ENCODE measurements at places on chromosomes 5 and 9.

DNA sequence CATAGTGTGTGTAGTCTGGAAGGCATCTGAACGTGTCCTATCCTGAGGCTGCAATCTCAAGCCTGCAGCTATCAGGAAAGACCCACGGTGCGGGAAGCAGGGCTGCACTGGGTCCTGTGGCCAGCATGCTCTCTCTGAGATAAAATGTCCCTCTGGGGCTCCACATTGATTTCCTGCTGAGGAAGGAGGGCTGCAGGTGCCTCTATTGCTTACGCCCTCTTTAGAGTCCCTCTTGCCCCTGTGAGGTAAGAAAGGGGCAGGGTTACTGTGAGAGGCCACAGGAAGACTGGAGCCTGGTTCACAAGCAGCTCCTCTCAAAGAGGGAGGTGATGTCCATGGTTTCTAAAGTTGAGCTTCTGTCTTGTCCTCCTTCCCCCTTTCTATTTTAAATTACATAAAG, 299.9 kb upstream of the RFX3 start:
- no peak for DNase-seq

DNA sequence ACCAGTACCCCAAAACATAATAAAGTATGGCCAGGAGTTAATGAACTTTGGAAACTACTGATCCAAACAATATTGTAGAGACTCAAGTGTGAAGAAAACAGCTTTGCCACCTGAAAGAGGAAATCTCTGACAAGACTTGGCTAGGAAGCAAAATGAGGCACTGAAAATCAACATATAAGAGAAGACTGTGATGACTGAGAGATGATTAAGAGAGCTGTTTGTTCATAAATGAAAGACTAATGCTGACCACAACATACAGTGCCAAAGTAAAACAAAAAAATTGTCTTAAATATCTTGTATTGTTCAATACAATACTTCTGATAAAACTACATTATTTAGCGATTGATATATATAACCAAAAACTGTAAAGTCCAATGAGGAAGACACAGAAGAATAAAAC, 7.2 kb downstream of the RC3H2 start:
- no peak for DNase-seq

GRCh38 chr5:6704361-6704851, 8.8 kb upstream of the TENT4A start:
- peak; percentile 78 for DNase-seq

- peak; percentile 77 for DNase-seq
Observed at GRCh38 chr5:40904205-40904993, 4.9 kb upstream of the C7 start.

- no peak for DNase-seq
Observed at GRCh38 chr5:178282391-178282790, 49.8 kb upstream of the PHYKPL start.

- no peak for DNase-seq
Observed at GRCh38 chr5:52754051-52754450, 33.7 kb upstream of the ITGA1 start.

GRCh38 chr5:34740389-34740806, 84.3 kb downstream of the RAI14 start:
- no peak for DNase-seq

GRCh38 chr9:116209414-116210116, 56.0 kb downstream of the PAPPA start:
- no peak for DNase-seq

- DNase-seq, result peak; percentile 59
Observed at GRCh38 chr5:41707853-41708603, 162.2 kb downstream of the OXCT1 start.

GRCh38 chr9:93496285-93496684, 42.9 kb upstream of the FAM120AOS start:
- DNase-seq, result no peak

DNA sequence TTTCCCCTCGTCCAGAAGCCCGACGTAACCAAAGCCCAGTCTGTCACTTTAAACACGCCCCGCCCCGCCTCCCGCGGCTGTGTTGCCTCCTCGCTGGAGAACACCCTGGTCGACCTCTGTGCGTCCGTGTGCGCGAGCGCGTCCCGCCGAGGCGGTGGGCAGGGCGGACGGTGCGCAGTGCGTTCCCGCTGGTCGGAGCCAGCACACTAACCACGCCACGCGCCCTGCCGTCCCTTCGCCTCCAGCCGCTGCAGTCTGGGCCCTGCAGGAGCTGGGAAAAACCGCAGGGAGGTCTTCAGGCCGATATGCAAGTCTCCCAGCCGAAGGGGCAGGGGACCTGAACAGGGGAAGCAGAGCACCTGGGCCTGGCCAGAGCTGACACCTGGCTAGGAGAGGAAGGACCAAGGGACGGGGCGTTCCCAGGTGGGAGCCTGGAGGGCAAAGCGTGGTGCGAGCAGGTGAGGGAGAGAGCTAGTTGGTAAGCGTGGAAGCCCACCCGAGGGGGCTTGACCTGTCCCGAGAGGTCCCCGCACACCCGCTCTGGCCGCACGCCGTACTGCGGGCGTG, 1.3 kb upstream of the PHPT1 start:
- peak; percentile 84 for DNase-seq

GRCh38 chr5:101590384-101590783, 687.3 kb upstream of the ST8SIA4 start:
- DNase-seq, result no peak

- no peak for DNase-seq
Observed at GRCh38 chr9:122215663-122216062, 13.1 kb downstream of the LHX6 start.

GRCh38 chr5:74281166-74281565, 359.4 kb downstream of the ENC1 start:
- no peak for DNase-seq

DNA sequence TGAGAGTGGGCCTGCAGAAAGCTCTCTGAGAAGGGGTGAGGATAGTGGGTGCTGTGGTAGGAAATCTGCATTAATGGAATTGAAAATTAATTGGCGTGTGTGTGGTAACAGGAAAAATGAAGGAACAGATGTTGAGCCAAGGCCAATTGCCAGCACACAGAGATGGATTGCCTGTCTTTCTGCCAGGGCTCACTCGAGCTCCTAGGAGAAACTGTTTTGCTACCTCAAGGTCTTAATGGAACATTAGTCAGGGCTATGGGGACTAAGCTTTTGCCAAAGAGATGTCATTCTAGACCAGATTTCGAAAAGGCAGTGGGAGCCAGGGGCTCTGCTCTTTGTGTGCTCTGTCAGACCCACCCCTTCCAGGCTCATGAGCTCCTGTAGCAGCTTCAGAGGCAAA, 124.0 kb upstream of the EFNA5 start:
- peak; percentile 57 for DNase-seq

- DNase-seq, result no peak
Observed at GRCh38 chr9:89690334-89690912, 85.6 kb downstream of the GADD45G start.

- DNase-seq, result peak; percentile 26
Observed at GRCh38 chr9:123523001-123523400, 167.0 kb downstream of the CRB2 start.

- DNase-seq, result no peak
Observed at GRCh38 chr9:33354651-33355211, 47.6 kb downstream of the AQP7 start.

DNA sequence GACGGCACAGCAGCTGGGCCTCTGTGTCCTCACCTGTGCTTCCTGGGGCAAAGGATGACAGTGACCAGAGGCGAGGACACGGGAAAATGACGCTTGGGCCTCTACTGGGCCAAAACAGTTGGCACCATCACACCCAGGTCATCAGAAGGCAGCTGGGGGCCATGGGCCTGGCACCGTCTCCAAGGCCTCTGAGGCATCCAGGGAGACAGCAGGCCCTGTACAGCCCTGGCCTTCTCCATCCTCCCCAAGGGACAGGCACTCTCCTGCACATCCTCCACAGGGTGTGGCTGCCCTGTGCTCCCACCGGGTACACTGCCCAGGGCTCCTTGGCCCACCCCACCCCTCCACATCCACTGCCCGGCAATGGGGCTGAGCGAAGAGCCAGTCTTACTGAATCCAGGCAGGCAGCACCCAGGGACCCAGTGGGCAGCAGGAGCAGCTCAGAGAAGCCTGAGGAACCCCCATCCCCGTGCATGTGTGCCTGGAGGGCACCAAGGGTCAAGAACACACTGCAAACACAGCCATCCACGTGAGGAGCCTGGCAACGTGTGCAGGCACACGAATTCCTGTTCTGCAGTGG, 4.0 kb downstream of the LPCAT1 start:
- no peak for DNase-seq

DNA sequence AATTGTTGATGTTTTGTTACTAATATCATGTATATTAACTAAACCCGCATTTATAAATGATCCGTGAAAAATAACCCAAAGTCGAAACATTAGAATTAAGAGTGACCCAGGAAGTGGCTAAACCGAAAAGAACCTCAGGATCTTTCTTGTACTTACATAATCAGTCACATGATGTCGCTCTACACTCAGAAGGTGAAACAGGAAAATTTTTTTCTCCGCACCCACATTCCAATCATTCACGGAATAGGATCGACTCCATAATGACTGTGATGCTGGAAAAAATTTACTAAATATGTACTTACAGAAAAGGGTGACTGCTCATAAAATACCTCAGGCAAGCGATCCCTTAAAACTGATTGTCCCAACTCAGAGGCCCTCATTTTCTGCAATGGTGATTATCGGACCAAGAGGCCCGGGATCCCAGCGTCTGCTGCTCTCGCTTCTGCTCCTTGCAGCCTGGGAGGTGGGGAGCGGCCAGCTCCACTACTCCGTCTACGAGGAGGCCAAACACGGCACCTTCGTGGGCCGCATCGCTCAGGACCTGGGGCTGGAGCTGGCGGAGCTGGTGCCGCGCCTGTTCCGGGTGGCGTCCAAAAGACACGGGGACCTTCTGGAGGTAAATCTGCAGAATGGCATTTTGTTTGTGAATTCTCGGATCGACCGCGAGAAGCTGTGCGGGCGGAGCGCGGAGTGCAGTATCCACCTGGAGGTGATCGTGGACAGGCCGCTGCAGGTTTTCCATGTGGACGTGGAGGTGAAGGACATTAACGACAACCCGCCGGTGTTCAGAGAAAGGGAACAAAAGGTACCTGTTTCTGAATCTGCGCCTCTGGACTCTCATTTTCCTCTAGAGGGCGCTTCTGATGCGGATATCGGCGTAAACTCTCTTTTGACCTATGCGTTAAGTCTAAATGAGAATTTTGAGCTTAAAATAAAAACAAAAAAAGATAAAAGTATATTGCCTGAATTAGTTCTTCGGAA, at the start of gene PCDHA12:
Gene PCDHA12, plus strand, starts transcription at position 224 of the 981 bp plus-strand sequence. Its CDS starts 165 bp downstream, at position 389.
- DNase-seq, result no peak

- DNase-seq, result no peak
Observed at GRCh38 chr5:179296150-179296821, 49.0 kb downstream of the ADAMTS2 start.

DNA sequence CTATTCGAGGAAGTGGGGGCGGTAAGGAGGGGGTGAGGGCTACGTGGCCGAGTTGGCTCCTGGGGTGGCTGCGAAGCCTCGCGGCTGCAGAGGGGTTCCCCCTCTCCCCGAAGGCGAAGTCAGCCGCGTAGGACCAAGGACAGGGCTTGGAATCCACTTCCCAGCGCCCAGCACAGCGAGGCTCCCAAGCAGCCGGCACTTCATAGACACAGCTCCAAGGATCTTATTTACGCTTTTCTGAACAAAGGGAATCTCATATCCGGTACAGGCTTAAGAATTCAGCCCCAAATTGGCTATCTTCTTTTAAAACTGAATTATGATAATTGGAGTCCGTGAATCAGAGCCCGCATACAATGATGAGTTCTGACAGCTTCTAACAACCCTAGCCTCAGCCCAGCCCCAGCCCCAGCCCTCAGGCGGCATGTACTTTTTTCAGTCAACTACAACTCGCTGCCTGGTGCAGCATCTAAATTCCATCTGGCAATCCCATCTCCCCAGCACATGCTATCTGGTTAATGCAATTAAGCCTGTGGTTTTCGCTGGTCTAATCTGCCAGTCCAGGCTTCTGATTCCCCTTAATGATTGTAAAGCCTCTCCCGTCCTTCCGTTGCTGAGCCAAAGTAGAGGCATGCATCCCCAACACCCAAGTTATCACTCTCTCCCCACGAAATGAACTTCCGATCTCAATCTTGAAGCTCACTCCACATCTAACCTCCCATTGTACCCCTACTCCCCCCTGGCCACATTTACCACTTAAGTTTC, 1.0 kb downstream of the ELAVL2 start:
- no peak for DNase-seq

- DNase-seq, result no peak
Observed at GRCh38 chr5:10563110-10563944, 543 bp upstream of the ANKRD33B start.

- DNase-seq, result no peak
Observed at GRCh38 chr5:16784843-16785791, 151.0 kb downstream of the MYO10 start.

- no peak for DNase-seq
Observed at GRCh38 chr5:170985486-170985885, 123.7 kb downstream of the RANBP17 start.

GRCh38 chr9:116149844-116150243, 3.7 kb upstream of the PAPPA start:
- DNase-seq, result peak; percentile 25

GRCh38 chr5:55821731-55822512, 29.2 kb upstream of the IL31RA start:
- no peak for DNase-seq

GRCh38 chr9:88716596-88717290, 181.8 kb downstream of the NXNL2 start:
- DNase-seq, result no peak

- peak; percentile 47 for DNase-seq
Observed at GRCh38 chr5:145847499-145848497, 12.7 kb upstream of the PRELID2 start.

DNA sequence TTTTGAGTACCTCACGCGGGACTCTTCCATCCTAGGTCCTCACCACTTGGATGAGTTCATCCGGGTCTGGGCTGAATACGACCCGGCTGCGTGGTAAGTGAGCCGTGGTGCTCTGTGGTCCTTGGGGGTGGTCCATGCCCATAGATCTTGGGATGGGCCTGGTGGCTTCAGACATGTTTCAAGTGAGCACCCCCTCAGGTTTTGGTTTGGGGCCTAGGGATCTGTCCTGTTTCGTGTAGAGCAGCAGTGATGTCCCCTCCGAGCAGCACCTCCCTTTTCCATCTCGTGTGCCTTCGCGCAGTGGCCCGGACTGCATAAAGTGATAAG, 218.9 kb downstream of the CACNA1B start:
- DNase-seq, result no peak

DNA sequence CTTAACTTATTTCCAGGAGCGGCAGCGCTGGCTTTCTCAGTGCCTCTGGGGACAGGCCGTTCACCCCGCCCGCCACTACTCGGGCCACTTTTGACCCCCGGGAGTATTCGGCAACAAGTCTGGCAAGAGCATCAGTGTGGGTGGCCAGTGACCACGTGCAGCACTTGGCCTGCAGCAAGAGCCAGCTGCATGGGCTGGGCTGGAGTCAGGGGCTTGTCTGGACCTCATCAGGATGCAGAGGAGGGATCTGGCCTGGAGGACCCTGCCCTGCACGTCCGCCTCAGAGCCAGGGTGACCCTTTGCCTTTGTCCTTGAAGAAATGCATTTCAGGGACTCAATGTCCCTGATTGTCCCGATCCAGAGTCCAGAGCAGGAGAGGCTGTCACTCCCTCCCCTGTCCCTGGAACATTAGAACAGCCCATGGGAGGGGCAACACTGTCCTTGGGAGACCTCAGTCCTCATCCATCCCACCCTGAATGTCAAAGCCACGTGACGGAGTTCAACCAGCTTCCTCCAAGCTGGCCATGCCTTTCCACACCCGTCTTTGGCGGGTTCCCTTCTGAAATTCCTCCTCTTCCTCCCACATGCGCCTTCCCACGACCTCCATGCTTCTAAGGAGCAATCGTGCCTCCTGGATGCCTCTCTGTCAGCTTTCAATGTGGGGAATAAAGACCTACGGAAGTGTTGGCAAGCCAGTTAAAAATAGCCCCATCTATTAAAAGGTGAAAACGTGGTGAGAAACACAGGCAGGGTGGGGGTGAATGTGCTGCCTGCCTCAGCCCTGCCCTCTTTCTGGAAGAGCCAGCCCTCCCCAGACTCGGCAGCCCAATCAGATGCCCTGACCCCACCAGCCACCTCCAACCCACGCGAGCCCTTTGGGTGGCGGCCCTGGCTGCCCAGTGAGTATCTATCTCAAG, 99.0 kb downstream of the OLFM1 start:
- no peak for DNase-seq

All from fibroblast of gingiva (primary cell).